ENCODE measurements at places on chromosomes 7 and 10.

- DNase-seq: no peak
Observed at GRCh38 chr7:104800307-104800706, 213.7 kb upstream of the KMT2E start.

DNA sequence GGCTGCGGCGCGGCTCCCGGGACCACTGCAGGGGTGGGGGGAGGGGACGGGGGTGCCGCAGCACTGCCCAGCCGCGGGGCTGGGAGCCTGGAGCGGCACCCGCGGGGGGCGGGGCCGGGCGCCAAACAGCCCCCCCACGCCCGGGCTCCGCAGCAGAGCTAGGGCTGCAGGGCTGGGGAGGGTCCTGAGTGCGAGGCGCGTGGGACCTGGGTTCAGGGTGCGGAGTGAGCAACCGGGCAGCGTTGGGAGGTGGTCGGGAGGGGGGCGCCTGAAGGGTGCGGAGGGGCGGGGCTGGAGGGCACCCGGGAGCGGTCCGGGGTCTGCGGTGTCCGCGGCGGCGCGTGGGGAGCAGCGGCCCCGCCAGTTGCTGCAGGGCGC, 528 bp downstream of the CAMK2G start:
- DNase-seq: no peak

GRCh38 chr7:24884401-24884800, 95.6 kb downstream of the OSBPL3 start:
- DNase-seq: no peak

- DNase-seq: no peak
Observed at GRCh38 chr10:110355922-110356627, 51.4 kb upstream of the SMNDC1 start.

DNA sequence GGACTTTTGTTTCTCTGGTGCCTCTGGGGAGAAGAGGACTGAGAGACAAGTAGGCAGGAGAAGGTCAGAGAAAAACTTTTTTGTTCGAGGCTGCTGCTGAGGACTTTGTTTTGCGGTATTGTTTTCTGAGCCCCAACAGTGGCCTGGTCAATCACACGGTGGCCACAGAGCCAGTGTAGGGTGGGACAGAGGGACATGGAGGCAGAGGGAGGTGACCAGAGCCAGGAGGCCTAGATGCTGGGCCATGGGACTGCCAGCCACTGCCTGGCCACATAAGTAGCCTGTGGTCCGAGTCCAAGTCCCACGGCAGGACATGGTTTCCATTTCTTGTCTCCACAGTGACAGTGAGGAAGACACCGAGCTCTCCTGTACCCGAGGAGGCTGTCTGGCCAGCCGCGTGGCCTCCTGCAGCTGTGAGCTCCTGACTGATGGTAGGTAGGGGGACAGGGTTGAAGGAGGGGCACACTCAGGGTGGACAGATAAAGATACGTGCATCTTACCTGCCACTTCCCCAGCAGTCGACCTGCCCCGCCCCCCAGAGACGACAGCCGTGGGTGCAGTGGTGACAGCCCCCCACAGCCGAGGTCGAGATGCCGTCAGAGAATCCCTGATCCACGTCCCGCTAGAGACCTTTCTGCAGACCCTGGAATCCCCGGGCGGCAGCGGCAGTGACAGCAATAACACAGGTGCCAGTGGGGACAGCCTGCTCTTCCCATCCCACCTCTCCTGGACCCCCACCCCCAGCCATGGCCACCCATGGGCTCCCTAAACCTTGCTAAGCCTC, 27.5 kb downstream of the SH2B2 start:
- DNase-seq: no peak

- DNase-seq: no peak
Observed at GRCh38 chr7:131568970-131569369, 12.5 kb upstream of the PODXL start.

DNA sequence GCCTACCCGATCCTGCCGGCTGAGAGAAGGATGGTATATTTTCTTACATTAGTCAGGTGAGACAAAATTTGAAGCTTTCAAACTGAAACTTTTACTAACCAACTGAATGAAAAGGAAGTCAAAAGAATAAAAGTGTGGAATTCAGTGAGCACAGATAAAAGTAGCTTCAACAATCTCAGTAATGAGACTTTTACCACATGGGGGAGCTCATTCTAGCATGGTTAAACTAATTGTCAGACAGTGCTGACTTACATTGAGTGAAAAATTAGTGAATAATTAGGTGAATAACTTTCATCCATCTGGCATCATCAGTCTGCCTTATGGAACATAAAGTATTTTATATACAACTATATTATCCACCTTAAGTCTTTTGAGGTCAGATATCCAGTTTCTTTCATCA, 8.4 kb downstream of the FAM237B start:
- DNase-seq: no peak

GRCh38 chr7:141664450-141664849, 37.5 kb downstream of the DENND11 start:
- no peak for DNase-seq

Data from stimulated activated CD4-positive, alpha-beta T cell treated with anti-CD3 and anti-CD28 coated beads, TNF-alpha, amount 100 ng/mL, for 1 hour (primary cell).